Activated T-helper 1 cell treated with anti-CD3 and anti-CD28 coated beads, Interleukin-12 subunit alpha, Interleukin-12 subunit beta, Interleukin-2, Interleukin-4 antibody, amounts not matched to agents 30 ng/mL and 10 ng/mL and 1 ng/mL, durations not matched to agents 14 hours and 24 hours and 36 hours (primary cell): ENCODE measurements at places on chromosomes 11 and 22. TPM values are rescaled to one million over a fixed set of nuclear protein-coding genes. Genes with fewer than 3 reads are reported as not detected.

DNA sequence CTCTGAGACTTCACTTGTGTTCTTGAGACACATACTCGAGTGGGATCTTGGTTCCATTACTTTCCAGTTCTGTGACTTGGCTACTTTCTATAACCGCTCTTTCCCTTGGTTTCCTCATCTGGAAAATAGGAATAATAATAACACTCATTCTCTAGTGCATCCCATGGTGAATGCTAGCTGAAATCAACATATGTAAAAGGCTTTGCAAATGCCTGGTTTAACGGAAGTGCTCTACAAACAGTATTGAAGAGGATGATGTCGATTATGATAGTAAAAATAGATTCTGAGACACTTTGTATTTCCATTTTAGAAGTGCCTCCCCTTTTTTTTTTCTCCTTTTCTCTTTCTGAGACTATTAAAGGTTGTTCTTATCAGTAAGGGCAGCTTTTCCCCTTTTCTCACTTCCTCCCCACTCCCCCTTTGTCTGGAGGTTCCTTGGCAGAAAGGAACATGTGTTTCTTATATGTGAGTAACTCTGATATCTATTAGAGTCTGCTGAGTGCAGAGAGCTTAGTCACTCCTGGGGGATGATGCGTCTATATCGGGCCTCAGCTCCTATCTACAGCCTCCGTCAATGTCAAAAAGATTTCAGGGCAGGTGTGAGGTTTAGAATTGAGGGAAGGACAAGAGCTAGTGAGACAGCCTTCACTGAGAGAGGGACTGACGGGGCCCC is 489.3 kb downstream of the NTM start:
- no peak for DNase-seq

- DNase-seq: no peak
Observed at GRCh38 chr22:38218661-38219622, 17.1 kb downstream of the MAFF start.

- DNase-seq: no peak
Observed at GRCh38 chr11:15968461-15969130, 387.8 kb downstream of the SOX6 start.

GRCh38 chr11:72405009-72405408 is 29.3 kb downstream of the CLPB start:
- DNase-seq: no peak

DNA sequence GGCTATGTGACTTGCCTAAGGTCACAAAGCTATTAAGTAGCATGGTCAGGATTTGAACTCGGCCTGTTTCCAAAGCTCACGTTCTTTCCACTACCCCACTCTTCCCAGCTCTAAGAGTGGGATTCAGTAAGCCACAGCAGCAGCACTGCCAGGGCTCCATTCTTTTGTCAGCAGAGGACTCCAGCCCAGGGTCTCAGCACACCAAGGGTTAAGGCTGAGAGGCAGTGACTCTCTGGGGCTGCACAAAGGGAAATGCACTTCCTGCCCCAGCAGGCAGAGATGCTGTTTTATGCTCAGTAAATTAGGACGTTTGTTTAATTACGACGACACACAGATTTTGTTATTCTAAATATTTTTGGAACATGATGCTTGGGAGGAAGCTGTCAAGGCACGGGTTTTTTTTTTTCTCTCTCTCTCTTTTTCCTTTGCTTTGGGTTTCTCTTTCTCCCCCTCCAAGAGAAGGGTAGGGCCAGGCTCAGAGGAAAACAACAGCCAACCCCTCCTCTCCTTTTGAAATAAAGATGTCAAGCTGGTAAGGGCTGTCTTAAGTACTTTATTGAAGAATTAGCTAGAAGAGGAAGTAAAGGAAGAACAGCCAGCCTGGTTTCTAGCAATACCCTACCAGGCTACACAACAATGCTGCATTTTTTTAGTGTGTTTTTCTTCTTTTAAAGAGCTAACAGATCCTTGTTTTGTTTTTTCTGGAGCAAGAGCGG is 2.8 kb downstream of the MYH9 start:
- peak; percentile 28 for DNase-seq

DNA sequence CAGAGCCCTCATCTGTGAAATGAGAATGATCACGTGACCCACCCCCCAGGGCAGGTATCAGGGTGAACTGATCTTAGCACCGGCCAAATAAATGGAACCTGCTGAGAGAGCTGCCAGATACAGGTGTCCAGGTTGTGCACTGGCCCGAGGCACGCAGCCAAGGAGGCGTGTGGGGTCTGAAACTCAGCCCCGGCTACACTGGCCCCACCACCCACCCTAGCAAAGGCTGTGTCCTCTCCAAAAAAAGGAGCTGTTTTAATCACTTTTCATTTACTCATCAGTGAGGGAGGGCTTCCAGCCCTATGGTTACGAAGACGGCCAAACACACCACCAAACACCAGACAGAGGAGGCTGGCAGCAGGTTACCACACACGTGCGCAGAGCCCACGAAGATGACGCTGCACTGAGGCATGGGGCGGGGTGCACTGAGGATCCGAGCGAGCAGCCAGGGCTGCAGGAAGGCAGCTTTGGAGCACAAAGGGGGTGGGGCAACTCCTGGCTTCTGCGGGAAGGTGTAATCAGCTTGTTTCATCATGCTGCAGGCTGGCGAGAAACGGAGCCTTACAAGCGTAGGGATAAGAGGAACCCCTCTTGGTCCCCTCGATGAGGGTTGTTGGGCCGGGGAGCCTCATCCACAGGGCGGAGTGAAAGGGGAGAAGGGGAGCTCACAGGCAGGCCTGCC is 19.5 kb upstream of the SLC22A12 start:
- no peak for DNase-seq

DNA sequence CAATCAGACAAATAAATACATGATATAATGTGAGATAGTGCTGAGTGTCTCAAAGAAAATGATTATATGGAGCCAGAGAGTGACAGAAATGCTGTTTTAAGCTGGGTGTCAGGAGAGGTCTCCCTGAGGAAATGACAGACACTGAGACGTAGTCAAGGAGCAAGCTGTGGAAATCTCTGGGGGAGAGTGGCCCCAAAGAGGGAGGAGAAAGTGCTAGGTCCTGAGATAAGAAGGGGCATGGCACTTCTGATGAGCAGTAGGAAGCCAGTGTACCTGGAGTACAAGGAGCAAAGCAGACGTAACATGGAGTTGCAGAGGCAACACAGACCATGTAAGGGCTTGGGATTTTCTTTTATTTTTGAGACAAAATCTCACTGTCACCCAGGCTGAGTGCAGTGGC is 38.8 kb downstream of the ZNF202 start:
- no peak for DNase-seq

- no peak for DNase-seq
Observed at GRCh38 chr11:19117760-19118097, 761 bp downstream of the ZDHHC13 start.

DNA sequence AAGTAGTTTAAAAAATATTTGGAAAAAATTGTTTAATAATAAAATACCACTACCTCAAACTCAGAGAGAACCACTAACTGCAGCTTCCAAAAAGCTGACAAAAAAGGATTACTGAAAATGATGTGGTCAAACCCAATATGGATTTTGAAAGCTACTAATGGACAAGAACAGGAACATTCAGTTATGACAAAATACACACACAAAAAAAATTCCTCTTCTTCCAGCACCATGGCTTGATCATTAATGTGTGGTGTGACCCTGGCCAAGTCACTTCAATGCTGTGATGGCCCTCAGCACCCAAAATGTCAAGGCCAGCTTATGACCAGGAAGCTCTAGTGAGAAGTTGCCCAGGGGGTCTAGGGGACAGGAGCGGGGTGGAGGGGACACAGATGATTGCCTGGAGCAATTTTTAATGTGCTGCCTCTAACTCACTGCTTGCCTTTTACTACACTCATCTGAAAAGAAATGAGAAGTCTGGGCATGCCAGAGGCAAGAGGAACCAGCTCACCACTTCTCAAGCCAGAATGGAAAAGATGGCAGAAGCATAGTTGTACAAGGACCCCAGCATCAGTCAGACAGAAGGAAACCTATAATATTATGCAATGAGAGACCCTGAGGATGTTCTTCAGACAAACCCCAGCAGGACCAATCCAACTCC is 2.2 kb downstream of the SMCO4 start:
- no peak for DNase-seq

DNA sequence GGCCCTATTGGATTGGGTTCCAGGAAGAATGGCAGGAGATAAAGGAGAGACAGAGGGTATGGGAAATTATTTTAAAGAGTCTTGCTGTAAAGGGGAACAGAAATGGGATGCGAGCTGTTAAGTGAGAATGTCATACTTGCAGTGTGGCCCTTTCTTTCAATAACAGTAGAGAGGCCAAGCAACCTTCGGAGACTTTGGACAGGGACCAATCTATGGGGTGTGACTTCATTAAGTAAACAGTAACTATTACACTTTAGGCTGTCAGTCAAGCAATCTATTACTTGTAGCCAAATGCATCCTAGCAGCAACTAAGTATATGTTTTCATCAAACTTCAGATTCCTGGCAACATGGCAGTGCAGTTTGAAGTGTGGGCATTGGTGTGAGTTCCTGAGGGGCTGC is 376.2 kb upstream of the LARGE1 start:
- DNase-seq: no peak

DNA sequence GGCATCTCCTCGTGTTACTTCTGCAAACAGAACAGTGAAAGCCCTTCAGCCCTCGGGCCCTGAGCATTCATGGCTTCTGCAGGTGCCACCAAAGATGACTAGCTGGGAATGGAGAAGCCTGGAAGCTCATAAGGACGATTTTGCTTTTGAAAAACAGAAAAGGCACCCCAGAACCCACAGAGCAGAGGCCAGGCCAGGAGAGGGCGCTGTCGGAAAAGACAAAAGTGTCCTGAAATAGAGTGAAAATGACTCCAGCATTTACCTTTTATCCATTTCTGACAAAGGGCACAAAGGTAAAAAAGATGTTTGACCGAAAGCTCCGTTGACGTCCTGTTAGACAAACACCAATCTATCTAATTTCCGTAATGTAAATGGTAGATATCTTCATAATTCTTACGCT is 37.6 kb downstream of the ZNF195 start:
- DNase-seq: peak; percentile 35

DNA sequence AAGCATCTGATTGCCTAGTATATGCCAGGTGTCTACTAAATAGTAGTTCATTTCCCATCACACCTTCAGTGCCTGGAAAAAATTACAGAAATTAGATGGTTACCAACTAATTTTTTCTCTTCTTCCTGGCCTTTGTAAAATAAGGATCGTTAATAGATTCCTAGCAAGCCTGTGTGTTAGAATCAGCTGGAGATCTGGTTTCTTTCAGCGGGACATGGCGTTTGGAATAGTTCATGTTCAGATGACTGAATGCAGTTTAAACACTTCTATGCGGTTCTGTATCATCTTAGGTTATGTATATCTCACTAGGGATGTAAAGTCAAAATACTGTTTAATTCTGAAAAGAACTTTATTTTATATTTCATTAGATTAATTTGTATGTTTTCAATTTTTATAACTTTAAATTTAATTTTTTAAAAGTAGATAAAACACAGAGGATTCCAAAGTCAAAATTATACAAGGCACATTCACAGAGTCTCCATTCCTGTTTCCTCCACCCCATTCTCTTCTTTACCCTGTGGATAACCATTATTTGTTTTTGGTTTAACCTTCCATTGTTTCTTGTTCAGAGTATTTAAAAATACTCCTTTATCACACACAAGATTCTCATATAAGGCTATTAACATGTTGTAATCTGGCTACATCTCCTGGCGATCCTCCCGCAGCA is 132.8 kb downstream of the ATXN10 start:
- DNase-seq: no peak

DNA sequence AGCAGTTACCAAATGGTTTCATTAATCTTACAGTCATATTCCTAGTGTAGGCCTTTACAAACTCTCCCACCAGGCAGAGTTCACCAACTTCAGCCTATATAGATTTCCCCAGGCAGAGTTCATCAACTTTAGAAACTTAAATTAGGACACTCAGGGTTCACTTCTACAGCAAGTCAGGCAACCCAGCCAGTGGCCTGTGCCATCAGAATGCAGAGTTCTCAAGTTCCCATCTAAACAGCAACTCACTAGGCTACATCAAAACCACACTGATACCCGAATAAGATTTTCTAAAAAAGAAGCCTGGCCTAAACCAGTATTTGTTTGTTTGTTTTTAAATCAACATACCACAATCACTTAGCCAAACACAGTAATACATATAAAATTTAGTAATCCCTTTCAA is 33.7 kb downstream of the PICALM start:
- DNase-seq: no peak

GRCh38 chr11:79708319-79708932 is 267.6 kb upstream of the TENM4 start:
- no peak for DNase-seq

GRCh38 chr11:94330789-94331188 is 26.4 kb downstream of the IZUMO1R start:
- no peak for DNase-seq

DNA sequence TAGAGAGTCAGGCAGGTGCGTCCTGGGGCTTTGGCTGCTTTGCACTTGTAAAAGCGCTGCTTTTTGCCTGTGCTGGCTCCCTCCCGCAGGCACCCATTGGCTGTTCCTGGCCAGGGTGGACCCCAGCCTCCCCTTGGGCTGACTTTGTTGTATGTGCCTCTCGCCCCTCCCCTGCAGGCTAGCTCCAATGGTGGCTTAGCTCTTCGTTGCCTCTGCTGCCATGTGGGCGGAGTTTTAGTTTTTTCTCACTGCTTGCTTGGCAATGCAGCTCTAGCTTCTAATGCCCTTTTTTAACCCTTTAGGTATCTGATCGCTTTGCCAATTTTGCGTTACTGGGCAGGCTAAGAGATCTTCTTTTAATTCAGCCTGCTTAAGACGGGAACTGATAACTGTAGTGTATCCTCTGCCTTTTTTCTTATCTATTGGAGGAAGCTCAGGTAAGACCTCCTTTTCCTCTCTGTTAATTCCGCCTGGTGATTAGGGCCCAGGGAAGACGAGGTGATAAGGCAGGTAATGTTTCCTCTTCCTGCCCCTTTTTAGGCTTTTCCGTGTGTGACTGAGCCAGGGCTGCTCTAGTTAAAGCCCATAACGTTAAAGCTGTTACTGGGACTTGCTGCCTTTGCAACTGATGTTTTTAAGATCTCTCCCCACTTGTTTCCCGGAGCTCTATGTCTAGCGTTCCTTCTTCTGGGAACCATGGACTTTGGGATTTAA is 11.7 kb upstream of the GLYATL1 start:
- DNase-seq: no peak

DNA sequence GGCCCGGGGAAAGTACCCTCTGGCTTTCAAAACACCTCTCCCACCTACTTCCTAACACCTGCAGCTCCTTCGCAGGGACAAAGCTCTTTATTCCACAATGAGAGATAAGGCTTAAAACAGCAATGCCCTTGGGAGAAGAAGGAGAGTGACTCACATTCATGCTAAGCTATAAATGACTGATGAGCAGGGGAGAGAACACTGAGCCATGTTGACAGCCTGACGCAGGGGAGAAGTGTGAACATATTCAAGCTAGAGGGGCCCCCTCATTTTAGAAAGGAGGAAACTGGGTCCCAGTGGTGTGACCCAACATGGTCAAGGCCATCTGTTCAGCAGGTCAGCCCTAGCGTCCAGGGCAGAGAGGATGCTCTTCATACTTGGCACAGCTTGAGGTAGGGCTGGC is 171.8 kb downstream of the DSCAML1 start:
- DNase-seq: no peak

DDX25 gene
- not detected in 2 replicates for total RNA-seq

MRGPRX4 gene
- total RNA-seq: not detected in 2 replicates

SERHL2 gene
- 1.4 and 2.1 TPM in 2 replicates for total RNA-seq
